IPS DF 6.9 (cell line): ENCODE measurements at places on chromosomes 1 and 21.
A peak's percentile ranks its signal among the peaks of the same experiment; 100 is the strongest.

- DNase-seq: no peak
Observed at GRCh38 chr1:110774398-110774797, 98.5 kb upstream of the CD53 start.

GRCh38 chr1:19063122-19063521, 106.6 kb upstream of the IFFO2 start:
- no peak for DNase-seq

DNA sequence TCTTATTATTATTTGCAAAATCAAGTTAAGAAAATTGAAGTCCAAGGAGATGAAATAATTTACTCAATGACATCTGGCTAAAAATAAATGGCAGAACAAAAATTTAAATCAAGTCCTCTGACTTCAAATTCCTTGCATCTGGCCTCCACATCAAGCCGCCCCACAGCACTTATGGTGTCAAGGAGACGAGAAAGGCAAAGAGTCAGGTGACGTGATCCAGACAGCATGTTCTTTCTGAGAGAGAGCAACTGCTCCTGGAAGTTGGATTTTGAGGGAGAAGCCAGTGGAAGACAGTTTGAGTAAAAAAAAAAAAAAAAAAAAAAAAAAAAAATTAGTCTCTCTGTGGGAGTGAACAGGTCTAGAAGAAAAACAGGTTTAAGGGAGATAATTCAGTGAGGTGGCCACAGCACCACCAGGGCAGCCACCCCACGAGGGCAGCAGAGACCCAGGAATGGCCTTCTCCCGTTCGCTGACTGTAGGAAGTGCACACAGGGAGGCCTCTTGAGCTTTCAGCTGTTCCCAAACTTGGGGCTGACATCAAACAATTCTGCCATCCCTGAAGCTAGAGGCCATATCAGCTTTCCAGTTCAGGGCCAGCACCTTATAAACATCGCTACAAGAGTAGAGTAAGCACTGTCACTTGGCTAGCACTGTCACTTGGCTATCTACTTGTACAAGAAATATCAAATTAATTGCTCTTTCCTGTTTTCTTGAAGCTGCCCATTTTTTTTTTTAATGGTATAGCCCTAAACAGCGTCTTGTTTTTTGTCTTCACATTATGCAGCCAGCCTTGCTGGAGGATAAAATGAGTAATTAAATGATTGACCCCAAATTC, 7.8 kb downstream of the C1orf162 start:
- peak; percentile 39 for DNase-seq

GRCh38 chr1:155205969-155206593, 1.6 kb downstream of the THBS3 start:
- no peak for DNase-seq

- no peak for DNase-seq
Observed at GRCh38 chr1:243271996-243272395, 16.2 kb downstream of the SDCCAG8 start.

- DNase-seq: no peak
Observed at GRCh38 chr1:11521582-11522399, 42.8 kb downstream of the DISP3 start.

GRCh38 chr1:156429313-156430060, 60.5 kb downstream of the RHBG start:
- no peak for DNase-seq

- no peak for DNase-seq
Observed at GRCh38 chr1:6634371-6635052, 9.8 kb downstream of the THAP3 start.
